Breast epithelium (tissue), 4 donors: ENCODE measurements at places on chromosomes 5 and 9. TPM values are rescaled to one million over a fixed set of nuclear protein-coding genes. Genes with fewer than 3 reads are reported as not detected.

- no peak overlapping the region for H3K4me3 ChIP-seq
- no peaks in the 10 kb centered on the region for H3K36me3 ChIP-seq
- H3K27ac ChIP-seq, result no peak overlapping the region
- H3K27me3 ChIP-seq, result no peaks in the 10 kb centered on the region
Observed at GRCh38 chr5:16579142-16579847, 37.5 kb downstream of the RETREG1 start.

Gene PDE8B
- 4.9 TPM for total RNA-seq

DNA sequence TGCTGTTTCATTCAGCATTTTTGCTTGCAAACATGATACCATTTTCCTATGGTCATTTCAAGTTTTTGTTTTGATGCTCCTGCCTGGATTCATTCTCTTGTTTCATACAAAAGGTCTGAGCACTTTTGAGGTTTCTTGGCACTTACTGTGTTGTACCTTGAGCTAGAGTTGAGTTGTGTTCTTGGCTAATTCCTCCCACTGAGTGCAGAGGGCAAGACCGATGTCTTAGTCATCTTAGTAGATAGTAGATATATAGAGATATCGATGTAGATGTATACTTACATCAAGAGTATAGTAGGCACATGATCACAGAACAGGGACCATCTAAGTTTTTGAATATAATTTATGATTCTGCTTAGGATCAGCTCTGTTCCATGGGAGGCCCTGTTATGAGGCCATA lies 366.6 kb downstream of the OSTF1 start:
- no peaks in the 10 kb centered on the region for H3K4me1 ChIP-seq
- no peaks in the 10 kb centered on the region for H3K27me3 ChIP-seq

DNA sequence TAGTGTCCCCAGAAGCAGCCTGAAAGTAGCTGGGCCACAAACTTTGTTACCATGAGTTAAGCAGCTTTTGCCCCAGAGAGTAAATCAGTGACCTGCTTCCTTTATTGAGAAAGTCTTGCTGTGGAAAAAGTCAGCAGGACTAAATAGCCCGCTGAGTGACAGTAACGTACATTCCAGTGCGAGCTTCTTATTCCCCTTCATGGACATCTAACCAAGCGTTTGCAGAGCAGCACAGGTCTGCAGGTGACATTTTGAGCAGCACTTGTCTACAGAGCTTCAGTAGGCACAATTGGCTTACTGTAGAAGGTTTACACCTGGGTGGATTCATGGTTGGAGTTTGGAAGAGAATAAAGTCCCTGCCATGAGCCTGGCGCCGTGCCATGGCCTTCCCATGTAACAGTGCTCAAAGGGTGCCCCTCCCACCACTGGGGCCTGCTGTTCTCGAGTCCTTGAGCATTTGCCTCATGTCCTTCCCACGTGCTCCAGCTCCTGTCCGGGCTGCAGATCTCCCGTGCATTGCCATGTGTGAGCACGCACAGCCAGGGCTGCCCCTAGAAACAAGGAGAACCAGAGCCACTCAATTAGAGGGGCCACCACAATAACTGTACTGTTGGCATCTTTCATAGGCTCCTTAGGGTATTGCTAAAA lies 41.3 kb upstream of the GRHPR start:
- no peak overlapping the region for H3K27ac ChIP-seq
- no peaks in the 10 kb centered on the region for H3K4me1 ChIP-seq
- DNase-seq, result no peak

Gene TTC23L
- total RNA-seq, result 1.3 TPM
